ENCODE measurements at places on chromosomes 2 and 18.

DNA sequence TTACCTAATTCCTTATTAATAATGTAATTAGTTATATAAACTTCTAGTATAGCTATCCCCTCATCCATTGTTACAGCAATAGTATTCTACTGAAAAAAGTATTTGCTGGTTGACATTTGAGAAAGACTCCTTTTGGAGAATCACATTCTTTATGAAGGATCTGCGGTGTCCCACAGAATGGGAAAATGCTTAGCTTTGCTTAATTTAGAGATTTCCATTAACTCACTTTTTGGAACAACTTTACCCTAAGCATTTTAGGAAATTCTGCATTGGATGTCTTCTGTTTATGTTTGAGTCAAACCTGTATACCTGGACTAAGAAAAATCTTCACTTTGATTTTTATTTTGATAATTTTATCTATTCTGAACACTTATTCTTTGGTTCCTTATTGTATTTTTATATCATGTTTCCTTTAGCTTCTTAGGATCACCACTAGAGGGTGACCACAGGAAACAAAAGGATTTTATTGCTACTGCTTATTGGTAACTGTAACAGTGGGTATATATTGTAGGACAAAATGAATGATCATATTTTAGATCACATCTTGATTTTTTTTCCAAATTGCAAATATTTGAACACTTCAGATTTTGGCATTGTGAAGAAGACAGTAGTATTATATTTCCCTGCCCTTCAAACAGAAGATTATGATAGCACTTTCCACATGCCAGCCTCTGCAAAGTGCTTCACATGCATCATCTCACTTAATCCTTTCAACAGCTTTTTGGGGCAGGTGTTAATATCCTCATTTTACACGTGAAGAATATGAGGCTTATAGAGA, 79.6 kb downstream of the MIB1 start:
- no peak for DNase-seq

GRCh38 chr18:9191658-9192256, 55.2 kb downstream of the ANKRD12 start:
- DNase-seq: no peak

DNA sequence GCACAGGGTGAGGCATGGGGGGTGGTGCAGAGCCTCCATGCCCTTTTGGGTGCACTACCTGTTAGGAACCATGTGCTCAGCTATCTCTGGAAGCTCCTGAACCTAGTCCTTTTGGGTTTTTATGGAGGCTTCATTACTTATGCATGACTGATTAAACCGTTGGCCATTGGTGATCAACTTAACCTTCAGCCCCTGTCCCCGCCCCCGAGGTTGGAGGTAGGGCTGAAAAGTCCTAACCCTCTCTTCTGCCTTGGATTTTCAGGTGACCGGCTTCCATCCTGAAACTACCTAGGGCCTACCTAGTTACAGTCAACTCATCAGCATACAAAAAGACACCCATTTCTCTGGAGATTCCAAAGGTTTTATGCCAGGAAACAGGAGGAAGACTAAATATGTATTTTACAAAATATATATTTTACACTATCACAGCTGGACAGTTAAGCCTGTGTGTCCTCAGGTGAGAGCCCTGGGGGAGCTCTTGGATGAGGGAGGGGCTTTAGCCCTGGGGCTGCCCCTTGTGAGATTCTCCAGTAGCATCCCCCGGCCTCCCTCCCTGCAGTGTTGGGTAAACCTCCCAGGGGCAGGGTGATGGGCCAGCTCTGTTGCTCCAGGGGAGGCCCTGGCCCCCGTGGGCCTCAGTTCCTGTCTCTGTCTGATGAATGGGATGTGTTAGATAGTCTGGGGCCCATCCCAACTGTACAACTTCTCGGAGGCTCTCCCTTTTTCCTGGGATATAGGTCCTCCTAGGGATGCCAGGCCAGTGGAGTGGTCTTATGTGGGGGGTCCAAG, 24.1 kb downstream of the GLI2 start:
- no peak for DNase-seq

GRCh38 chr2:75074708-75075107, 116.3 kb downstream of the POLE4 start:
- no peak for DNase-seq

DNA sequence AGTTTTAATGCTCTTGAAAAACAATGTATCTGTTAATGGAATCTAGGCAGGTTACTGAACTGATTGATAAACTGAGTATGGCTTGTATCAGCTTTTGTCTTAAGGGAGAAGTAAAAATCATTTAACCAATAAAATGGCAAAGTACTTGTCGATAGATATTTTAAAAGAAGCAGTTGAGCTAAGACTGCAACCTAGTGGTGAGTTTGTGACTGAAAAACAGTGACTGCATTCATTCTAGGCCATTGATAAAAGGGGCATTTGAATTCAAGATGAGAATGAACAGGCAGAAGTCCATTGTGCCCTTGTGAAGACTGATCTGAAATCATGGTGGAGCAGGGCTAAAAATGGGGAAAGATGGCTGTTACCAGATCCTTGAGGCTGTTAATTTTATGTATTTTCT, 59.4 kb upstream of the MSTN start:
- DNase-seq: peak; percentile 27

GRCh38 chr2:145919477-145919876, 1399.6 kb upstream of the ZEB2 start:
- no peak for DNase-seq

DNA sequence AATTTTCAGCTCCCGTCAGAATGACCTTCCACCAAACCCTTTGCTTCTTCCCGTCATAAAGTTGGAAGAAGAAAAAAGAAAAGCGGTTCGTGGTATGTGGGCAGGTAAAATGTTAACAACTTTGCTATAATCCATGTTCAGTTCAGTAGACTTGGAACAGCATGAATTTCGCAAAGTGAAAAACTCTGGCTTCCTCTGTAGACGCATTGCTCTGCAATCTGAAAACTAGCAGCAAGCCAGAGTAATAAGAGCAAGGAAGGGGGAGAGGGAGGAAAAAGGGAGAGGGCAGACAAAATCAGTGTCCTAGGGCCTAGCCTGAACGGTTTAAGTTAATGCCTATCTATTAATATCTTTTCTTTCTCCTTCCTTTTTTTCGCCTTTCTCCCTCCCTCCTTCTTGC, 26.7 kb upstream of the CHRNA1 start:
- no peak for DNase-seq

DNA sequence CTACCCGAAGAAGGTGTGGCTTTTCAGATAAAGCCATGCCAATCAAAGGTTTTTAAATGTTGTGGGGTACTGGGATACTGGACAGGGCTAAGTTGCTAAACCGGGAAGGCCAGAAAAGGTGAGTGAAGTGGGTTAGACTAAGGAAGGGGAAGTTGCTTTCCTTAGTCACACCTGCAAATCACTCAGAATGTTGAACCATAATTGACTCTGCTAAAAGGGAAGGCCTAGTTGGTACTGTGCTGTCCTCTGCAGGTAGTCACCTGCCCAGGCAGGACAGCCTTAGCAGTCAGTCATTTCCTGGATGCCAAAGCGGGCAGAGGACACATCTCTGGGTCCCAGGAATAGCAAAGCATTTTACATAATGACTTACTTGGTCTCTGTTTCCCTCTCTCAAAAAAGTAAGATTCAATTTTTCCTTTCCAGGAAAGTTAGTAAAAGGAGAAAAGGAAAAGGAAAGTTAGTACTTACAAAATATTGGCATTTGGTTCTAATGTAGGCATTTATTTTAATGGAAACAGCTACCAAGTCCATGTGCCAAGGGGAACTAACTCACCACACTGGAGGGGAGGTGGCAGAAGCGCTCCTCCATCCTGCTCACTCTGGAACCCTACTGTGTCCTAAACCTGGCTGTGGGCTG, 60.3 kb downstream of the RFTN2 start:
- DNase-seq: no peak

DNA sequence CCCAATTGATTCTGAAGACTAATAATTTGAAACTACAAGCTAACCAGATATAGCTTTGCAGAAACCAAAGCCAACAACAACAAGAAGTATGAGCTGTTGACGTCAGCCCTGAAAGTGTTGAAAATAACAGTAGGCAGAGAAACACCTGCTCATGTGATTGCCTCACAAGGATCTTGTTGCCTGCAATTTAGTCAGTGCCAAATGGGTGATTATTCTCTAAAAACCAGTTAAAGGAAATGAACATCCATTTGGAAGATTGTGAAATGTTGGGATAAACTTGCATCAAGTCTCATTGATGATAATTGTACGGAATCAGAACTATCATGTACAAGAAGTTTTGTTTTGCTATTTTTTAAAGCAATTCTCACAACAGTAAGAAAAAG, 2.8 kb downstream of the CYTIP start:
- DNase-seq: peak; percentile 62

GRCh38 chr2:190576573-190576972, 42.1 kb upstream of the NEMP2 start:
- DNase-seq: no peak

DNA sequence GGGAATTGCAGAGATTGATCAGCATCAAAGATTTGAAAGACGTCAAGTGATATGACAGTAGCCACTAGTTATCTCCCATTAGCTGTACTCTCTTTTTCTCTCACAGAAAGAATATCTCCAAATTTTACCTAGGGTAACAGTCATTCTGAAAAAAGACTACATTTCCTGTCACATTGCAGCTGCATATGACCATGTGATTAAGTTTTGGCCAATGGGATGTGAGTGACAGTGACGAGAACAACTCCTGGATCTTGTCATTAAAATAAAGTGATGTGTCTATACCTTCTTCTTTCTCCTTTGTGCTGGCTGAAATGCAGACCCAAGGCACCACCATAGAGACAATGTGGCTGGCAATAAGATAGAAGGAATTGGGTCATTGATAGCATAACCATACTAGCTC, 10.5 kb upstream of the NEUROD1 start:
- DNase-seq: no peak

GRCh38 chr2:232925153-232925820, 55.2 kb downstream of the SNORC start:
- no peak for DNase-seq

- no peak for DNase-seq
Observed at GRCh38 chr2:149832324-149832723, 244.7 kb upstream of the MMADHC start.

DNA sequence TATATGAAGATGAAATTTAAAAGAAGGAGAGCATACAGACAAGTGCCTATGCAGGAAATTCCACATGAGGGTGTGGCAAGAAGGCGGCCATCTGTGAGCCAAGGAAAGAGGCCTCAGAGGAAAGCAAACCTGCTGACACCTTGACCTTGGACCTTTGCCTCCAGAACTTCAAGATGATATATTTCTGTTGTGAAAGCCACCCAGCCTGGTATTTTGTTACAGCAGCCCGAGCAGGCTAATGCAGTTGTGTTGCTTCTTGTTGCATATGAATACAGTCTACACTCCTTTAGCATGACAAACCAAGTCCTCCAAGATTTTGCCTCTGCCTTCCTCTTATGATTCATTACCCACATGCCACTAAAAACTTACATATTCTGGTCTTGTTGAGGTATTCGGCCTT, 374.8 kb upstream of the TRIB2 start:
- no peak for DNase-seq

GRCh38 chr2:190759749-190760213, 110.9 kb downstream of the NAB1 start:
- DNase-seq: no peak

DNA sequence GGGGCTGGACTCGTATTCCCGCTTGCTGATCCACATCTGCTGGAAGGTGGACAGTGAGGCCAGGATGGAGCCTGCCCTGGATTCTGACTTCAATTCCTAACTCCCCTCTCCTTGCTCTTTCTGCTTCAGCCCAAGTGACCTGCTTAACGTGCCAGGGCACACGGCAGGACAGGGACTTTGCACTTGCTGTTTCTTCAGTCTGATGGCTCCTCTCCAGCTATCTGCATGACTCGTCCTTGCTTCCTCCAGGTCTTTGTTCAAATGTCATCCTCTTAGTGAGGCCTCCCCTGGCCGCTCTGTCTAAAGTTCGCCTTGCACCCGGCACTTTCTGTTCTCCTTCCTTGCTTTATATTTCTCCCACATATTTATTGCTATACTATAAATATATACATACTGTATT, 357.6 kb downstream of the MTX2 start:
- no peak for DNase-seq

DNA sequence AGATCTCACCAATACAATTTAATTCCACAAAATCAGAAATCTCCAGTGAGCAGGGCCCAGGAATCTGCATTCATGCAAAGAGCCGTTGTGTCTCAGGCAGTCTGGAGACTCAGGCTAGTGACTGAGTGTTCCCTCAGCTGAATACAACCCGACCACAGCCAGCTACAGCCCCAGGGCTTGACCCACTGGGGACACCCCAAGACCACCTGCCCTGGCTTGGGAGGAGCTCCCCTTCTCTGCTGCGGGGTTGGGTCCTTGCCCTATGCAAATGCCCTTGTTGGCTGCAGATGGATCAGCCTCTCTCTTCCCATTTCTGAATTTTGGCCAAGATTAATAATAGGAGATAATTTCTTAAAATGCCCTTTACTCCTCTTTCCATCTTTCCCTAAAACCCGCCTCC, 157.7 kb downstream of the TWIST2 start:
- DNase-seq: no peak

- DNase-seq: no peak
Observed at GRCh38 chr2:153766415-153766814, 105.3 kb upstream of the GALNT13 start.

- DNase-seq: no peak
Observed at GRCh38 chr2:231172025-231172424, 26.4 kb upstream of the ARMC9 start.

DNA sequence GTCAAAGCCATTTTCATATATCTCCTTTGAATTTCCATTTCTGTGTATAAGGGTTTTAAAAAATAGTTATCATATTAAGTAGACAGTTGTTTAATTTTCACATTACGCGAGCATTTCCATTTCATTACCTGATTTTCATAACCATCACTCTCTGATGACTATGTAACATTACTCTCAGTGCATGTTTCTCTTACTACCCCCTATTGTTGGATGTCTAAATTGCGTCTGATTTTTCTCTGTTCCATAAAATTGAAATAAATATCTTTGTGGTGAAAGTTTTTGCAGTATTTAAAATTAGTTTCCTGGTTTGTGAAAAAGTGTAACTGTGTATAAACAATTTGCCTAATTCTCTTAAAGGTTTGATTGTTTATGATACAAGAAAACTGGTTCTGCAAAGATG, 123.8 kb downstream of the MYO1B start:
- peak; percentile 8 for DNase-seq

GRCh38 chr2:150716186-150716585, 228.7 kb upstream of the RND3 start:
- DNase-seq: no peak

GRCh38 chr2:145916799-145917198, 1396.9 kb upstream of the ZEB2 start:
- DNase-seq: no peak

Data from spinal cord (tissue), 10 donors.